Right renal pelvis (tissue), 4 donors: ENCODE measurements at places on chromosomes 11 and 22. TPM values are rescaled to one million over a fixed set of nuclear protein-coding genes. Genes with fewer than 3 reads are reported as not detected.

- no peak for DNase-seq
These were observed 9.8 kb downstream of the TOP3B start for GRCh38 chr22:21972806-21973205.

- no peak for DNase-seq
These were observed 486 bp downstream of the PCNX3 start for GRCh38 chr11:65615950-65616574.

PDXP gene
- 18.9 TPM for polyA plus RNA-seq

DNA sequence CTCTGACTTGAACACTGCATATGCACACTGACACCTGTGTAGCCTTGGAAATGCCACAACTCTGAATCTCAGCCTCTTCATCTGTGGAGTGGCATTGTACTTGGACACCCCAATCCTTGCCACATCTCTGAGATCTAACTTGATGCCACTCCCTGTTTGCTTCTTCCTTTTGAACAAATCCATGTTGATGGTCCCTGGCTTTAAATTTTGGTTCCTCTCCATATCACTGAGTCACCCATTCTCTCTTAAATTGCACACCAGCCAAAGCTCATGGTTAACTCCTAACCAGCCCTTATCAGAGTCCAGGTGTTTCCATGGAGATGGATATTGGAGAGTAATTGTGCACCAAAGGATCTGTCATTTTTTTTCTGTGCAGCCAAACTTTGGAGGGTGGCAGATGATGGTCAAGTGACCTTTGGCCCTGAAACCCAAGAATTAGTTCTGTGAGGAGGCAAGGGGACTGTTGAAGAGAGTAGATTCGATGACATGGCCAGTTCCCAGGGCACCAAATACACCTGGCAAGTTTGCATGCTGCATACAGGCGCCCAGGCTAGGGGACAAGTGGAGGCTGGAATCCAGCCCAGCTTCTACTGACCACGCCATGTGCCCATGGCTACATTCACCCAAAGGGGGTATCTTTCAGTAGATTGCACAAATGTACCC is 25.1 kb upstream of the PAMR1 start:
- DNase-seq = no peak

- no peak for DNase-seq
These were observed 183.4 kb upstream of the MTMR2 start for GRCh38 chr11:96107143-96107824.

- no peak for DNase-seq
These were observed 4.2 kb downstream of the CHORDC1 start for GRCh38 chr11:90218606-90219005.

HBB gene
- polyA plus RNA-seq = 127 TPM

KDM4D gene
- polyA plus RNA-seq = 2.6 TPM

- no peak for DNase-seq
These were observed 339 bp upstream of the TRIM21 start for GRCh38 chr11:4393858-4394223.

DNA sequence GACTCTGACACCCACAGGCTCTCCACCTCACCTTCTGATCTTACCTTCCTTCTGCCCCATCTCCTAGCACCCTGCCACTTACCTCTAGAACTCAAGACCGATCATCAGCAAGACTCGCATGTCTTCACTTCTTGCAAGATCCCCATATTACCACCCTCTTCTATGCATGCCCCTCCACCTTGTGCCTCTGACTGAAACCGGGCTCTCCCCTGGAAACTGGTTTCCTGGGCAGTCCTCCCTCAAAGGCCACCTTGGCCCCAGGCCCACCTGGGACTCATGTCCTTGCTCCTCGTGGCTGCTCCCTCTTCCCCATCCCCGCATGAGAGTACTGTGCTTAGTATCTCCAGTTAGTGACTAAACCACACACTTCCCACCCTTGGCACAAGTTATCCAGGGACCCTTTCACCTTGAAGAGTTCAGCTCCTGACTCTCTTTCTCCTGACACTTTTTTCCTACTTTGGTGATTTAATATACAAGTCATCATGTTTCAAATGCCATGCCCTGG is 136.7 kb downstream of the SPATA19 start:
- no peak for DNase-seq

DNA sequence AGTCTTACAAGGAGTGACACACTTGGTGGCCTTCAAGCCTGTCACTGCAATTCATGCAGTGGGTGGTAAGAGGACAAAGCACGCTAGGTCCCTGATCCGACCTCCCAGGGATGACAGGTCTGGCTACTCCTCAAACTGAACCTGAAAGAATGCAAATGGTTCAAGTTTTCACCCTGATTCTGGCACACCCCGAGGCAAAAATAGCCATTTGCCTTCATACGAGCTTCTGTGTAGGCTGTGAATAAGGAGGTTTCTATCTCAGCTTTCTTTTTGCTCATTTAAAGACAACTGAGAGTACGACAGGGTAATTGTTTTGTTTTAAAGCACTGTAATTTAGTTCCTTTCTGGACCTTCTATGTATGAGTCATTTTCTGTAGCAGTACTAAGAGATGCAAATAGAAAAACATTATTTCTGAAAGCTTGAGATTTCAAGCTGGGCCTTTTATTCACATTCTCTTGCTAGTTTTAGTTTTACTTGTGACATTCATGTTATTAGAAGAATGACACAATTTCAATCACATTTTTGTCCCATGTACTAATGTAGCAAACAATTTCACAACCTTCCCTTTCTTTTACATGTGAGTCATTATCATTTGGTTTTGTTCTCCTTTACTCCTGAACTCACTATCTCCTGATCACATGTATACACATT is 56.6 kb upstream of the FDX1 start:
- no peak for DNase-seq

LARGE1 gene
- polyA plus RNA-seq = 24.8 TPM

DNA sequence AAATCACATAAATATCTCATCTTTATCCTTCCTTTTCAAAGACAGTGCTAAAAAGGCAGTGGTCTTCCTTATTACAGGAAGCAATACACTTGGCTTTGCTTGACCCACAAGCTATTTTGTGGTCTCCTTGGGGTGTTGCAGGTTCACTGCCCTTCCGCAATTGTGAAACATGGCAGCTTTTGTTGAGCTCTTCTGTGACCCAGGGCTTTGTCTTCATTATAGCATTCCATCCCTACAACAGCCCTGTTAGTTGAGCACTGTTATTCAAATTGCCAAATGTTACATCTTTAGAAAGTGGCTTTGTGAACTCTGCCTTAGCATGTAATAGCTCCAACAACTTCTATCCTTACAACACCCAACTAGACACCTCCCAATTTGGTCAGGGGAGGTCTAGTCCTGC is 107.1 kb downstream of the OPCML start:
- DNase-seq = no peak

DNA sequence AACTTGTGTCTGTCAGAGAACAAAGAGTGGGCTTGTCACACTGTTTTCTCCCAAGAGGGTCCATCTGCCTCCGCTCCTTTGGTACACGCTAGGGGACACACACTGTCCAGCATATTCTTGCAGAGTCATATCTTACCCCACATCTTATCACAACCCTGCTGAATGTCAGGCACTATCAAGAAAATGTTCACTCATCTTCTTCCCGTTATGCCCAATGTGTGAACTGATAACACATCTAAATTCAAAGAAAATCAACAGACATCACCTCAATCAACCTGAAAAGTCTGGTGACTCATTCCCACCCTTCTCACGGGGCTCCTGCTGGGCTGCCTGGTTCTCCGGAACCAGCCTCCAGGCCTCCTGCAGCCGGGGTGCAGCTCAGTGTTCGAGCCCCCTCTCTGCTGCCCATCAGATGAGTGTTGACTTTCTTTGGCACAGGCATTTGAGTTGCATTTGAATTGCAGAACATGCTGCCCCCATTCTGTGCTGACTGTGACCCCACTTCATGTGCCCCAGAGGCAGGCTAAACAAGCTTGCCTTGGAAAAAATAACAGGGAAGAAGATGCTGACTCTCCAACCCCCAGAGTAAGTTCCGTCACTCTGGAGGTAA is 19.4 kb downstream of the GRAP2 start:
- no peak for DNase-seq

DNA sequence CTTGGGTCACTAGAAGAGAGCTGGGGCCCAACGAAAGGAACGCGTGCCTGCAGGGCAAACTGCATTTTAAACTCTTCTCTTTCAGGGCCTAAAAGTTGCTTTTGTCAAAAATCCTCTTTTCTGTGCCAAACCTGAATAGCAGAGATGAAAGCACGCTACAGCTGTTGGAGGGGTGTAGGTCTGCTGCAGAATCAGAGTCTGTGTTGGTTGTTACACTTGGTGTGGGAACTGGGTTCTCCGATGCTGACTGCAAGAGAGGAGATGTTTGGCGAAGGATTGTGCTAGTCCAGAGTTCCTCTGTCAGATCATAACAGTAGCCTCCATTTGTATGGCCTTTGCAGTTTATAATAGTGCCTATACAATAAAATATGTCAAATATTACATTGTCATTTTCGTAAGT is 41.8 kb downstream of the BARX2 start:
- no peak for DNase-seq

GRCh38 chr11:79392161-79392560 is 48.7 kb downstream of the TENM4 start:
- DNase-seq = no peak

DNA sequence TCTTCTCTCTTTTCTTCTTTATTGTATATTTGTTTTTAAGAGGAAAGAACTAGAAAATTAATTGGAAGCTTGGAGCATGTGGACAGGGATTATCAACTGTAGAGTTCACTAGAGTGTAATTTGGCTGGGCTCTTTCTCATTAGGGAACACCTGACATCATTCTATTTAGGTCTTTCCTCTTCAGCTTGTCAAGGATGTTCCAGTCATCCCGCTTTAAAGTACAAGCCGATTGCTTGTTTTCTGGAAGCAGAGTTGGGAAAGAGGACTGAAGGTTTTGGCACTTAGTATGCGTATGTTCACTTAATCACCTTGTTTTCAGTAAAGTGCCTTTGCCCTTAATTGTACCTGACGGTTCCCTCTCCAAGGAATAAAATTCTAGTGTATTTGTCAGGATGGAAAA is 111.6 kb downstream of the WNT11 start:
- DNase-seq = no peak

DNA sequence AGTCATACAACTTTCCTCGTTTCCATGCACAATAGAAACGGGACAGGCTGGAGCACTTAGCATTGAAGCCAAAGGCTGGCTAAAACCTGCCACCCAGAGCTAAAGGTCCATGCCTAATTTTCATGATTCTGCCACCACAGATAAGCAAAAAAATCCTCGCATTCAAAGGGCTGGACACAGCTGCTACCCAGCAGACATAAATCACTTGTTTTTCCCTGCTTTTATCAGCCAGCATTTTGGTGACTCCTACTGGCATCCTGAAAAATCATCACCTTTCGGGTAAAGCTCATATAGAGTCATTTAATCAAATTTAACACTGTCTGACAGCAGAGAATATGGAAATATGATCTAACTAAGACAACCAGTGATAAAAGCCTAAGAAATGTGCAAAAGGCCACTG is 37.9 kb downstream of the ALG9 start:
- no peak for DNase-seq

ENTHD1 gene
- polyA plus RNA-seq = not detected

PANX1 gene
- 24.2 TPM for polyA plus RNA-seq

GRCh38 chr11:94169516-94169915 is 40.9 kb downstream of the PANX1 start:
- no peak for DNase-seq

DNA sequence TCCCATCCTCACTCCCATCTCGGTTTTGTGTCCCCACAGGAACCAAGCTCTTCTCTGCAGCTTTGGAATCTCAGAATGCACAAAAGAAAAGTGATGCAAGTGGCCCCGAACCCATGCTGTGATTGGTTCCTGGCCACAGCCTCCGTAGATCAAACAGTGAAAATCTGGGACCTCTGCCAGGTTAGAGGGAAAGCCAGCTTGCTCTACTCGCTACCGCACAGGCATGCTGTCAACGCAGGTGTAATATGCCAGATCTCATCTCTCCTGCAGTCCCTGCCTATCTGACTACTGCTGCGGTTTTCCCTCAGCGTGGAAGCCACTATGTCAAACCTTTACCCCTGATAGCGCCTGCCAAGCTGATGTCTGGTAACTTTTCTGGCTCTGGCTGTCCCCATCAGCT is 200.5 kb upstream of the LRRC4C start:
- DNase-seq = no peak

- DNase-seq = no peak
These were observed 66.1 kb upstream of the ARHGAP20 start for GRCh38 chr11:110778343-110778742.

DNA sequence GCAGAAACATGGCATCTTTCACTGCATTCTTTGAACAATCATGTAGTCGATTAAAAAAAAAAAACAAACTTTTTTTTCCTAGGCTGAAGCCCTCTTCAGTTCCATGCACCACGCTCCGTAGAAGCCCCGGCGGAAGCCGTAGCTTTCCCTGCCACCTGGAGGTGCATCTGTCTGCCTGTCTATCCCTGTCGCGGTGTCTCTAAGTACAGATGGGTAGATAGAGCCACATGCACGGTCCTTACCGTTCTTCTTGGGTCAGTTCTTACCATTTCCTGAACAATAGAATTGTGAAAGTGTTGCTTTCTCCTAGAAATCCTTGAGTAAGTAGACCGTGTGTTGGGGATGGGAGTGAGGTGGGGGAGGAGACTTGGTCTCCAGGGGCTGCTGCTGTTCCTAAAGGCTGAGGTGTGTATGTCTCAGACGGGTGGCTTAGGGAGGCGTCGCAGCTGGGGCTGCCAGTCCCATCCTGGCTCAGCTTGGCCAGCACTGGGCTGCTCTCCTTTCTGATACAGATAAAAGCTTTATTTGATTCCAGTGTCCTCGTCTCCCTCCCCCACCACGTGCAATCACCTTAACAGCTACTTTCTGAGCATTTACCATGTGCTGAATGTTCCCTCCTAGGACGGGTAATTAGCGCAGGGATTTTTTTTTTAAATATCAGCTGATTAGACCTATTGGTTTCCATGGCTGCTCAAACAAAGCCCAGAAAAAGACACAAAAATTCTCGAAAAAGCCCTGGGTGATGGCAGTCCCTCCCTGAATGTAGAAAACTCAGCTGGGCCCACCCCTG is 46.8 kb downstream of the MACROD1 start:
- no peak for DNase-seq

DNA sequence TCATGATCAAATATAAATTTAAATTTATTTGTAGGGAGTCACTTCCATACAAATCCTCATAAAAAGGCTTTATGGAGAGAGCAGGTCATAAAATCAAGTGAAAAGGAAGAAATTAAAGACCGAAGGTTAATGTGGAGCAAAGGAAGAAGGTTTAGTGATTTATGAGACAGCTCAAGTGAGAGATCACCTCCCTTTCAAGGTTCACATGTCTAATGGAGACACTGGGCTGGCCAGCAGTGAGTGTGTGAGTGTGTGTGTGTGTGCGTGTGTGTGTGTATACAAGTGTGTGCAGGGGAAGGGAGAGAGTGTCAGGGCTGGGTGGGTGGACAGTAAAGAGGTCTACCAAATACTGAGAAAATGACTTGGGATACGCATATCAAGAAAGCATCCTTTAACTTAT is 251.2 kb downstream of the FAT3 start:
- DNase-seq = no peak

PPME1 gene
- polyA plus RNA-seq = 39.0 TPM

YPEL4 gene
- 1.7 TPM for polyA plus RNA-seq

TMPRSS5 gene
- 0.60 TPM for polyA plus RNA-seq
